SW480 (cell line): ENCODE measurements at places on chromosomes 1 and 21.
A peak's percentile ranks its signal among the peaks of the same experiment; 100 is the strongest.

GRCh38 chr1:32877211-32878110 is 6.7 kb upstream of the FNDC5 start:
- no peak for DNase-seq

DNA sequence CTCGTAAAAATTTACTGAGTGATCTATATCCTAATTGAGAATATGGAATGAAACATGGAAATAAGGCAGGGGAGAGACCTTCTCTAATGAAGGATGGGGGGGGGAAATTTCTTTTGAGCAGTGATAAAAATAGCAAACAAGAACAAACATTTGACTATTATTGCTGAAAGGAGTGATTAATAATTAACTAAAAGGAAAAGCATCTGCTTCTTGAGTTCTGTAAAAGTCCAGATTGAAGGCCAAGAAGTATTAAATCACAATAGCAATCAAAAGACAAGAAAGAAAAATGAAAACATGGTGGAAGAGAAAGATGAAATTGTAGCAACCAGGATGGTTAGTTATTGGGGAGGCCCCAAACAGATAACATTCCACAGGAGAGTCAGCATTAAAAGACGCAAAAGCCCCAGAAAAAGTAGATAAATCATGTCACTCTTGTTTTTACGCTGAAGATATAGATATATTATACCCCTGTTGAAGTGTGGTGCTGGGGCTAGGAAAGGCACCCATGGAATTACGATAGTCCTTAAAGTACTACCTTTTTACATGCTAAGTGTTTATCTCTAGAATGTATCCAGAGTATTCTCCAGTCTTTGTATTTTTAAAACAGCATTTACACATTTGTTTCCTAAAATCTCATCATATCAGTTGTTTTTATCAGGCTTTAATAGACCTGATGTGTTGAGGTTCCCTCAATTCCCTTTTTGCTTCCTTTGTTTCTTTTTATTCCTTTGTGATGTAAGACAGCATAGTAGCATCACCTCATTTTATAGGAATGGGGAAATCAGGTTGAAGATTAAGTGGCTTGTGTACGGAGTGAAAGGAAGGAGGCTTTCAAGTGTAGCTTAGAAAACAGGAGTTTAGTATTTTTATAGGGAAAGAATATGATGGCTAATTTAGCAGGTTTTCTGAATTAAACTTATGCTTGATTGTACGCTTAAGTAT is 28.9 kb downstream of the DISP1 start:
- DNase-seq: no peak

- DNase-seq: no peak
Observed at GRCh38 chr1:215665215-215665614, 98.1 kb downstream of the KCTD3 start.

DNA sequence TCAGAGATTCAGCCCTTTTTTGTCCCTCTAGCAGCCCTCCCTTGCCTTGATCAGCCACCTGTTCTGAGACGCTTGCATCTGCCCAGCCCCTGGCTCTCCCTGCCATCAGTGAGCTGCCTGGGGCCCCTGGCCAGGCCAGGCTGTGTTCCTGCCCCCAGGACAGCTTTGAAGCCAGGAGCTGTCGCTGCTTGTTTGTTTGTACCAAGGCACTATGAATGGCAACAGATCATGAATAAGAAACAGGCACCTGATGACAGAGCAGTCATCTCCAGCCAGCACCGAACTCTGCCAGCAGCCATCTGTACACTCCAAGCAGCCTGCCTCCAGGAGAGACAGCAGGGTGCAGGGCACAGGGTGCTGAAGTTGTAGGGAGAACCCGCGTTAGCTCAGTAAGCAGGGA is 8.1 kb upstream of the VWA5B1 start:
- no peak for DNase-seq

- DNase-seq: peak; percentile 37
Observed at GRCh38 chr1:210232511-210233215, at the start of gene SERTAD4. TSS of gene SERTAD4 (plus strand) at chr1:210232796. CDS start at chr1:210237961, 5,165 bp downstream.

GRCh38 chr1:29270929-29271521 is 34.7 kb downstream of the PTPRU start:
- DNase-seq: no peak

- no peak for DNase-seq
Observed at GRCh38 chr1:165726169-165726568, 27.8 kb upstream of the ALDH9A1 start.

- no peak for DNase-seq
Observed at GRCh38 chr21:46154955-46155513, 345 bp downstream of the FTCD start.

DNA sequence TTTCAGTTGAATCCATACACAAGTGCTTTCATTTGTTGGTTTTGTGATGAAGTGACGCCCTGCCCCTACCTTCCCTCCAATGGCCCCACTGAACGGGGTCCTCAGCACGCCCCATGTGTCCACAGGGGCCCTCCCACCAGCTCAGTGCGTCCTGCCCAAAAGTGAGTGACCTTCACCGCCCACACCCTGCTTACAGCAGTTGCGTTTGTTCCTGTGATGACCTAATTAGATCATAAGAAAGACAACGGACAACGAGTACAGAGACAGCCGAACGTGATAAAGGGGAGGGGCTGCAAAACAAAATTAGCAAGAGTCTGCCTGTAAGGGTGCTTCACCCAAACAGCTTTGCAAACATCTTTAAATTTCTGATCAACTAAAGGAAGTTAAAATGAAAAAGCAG is 38.2 kb upstream of the RIPK4 start:
- DNase-seq: no peak

DNA sequence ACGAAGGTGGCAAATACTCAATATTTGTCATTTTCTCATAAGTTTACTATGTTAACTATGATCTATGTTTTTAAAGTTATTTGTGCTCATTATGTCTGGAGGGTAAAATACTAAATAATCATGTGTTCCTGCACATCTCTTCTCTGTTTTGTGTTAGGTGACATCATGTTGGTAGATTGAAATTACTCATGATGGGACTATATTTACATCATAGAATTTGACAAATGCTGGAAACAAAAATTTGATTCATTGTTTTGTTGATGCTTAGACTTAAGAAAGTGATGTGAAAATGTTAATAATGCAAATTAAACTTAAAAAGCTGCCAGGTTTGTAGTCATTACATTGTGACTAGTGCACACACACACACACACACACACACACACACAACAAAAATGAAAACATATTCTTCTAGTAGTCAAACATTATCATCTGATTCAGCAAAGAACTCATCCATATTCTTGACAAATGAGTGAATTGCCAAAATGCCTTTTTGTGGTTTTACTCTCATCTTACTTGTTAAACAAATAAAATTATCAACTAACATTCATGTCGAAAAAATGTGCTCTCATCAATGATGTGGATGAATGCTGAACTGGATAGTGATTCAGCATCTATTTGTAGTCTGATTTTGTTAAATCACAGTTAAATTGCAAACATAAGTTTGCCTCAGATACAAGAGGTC is 870.7 kb downstream of the BRINP3 start:
- no peak for DNase-seq

GRCh38 chr1:232890340-232890943 is 60.0 kb upstream of the NTPCR start:
- no peak for DNase-seq

- DNase-seq: no peak
Observed at GRCh38 chr1:15222653-15223303, 24.2 kb upstream of the FHAD1 start.

DNA sequence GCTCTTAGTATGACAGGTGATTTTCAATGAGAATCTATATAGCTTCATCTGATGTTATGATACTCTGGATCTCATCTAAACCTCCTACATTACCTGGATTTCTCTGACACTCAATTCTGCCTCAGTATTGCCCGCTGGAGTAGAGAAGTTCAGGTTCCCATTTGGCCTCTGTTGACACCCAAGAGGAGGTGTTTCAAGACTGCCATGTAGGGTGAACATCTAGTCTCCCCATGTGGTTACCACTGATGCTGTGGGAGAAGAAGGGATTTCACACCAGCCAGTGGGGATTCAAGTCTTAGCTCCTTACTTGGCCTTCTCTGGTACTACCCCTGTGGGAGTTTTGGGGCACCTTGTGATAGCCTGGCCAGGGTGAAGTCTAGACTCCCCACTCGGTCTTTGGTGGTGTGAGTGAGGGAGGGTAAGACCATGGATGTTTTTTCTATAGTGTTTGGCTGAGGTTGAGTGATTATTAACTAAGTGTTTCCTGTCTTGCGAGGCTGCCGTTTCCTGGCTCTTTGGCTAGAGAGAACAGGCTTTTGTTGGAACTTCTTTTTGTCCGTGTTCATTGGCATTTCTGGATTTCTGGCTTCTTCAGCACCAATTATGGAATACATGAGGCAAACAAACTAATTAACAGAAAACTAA is 90.7 kb downstream of the RHOU start:
- DNase-seq: no peak

DNA sequence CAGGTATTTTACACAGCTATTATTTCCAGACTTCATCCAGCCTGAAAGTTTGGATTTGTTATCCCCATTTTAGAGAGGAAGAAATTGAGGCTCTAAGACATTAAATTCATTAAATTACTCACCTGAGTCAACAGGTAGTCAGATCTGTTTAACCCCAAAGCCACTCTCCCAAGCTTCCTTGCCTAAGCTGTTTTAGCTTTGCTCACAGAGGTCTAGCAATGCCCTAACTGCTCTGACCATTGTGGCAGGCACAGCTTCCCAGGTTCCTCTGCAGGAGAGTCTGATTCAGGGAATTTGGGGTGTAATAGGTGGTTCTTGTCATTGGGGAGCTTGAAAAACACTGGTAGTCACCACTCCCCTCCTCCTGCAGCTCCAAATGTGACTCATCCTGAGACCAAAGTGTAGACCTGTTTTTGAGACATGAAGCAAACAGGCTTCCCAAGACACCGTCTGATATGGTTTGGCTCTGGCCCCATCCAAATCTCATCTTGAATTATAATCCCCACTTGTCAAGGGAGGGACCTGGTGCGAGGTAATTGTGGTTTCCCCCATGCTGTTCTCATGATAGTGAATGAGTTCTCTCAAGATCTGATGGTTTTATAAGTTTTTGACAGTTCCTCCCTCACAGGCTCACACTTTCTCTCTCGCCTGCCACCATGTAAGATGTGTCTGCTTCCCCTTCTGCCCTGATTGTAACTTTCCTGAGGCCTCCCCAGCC is 142.8 kb upstream of the DNAH14 start:
- DNase-seq: no peak
